Activated CD4-positive, alpha-beta T cell treated with anti-CD3 and anti-CD28 coated beads, Interleukin-2, Interleukin-6, amounts not matched to agents 100 ng/mL and 50 ng/mL, durations not matched to agents 16 hours and 8 hours (primary cell): ENCODE measurements at places on chromosomes 2 and 18.

GRCh38 chr18:23450022-23450421 lies 3.1 kb upstream of the RIOK3 start:
- no peak for DNase-seq

DNA sequence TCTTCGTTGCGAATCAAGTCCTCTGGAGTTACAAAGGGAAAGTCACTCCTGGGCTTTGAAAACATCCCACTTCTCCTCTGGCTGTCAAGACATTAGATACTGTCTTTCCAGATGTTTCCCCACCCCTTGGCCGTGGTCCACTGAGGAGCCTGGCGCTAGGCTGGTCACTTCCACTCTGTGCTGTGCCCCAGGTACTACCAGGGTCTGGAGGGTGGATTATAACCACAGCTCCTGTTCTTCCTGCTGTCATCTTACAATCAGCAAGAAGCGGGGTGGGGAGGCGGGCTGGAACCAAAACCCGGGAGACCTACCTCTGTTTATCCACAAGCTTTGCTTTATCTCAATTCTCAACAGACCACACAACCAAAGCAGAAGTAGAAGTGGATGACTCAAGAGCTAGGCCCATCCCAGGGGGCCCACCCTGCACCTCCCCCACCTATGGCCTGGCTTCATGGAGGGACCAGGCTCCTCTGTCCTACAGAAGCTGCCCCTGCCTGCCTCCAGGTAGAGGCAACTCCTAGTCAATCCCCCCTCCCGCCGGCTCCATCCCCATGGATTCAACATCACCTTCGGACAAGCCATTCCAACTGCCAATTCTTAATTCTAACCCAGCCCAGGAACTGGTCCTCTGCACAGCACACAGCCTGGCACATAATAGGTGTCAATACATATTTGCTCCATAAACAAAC lies 17.8 kb downstream of the SMAD7 start:
- no peak for DNase-seq

DNA sequence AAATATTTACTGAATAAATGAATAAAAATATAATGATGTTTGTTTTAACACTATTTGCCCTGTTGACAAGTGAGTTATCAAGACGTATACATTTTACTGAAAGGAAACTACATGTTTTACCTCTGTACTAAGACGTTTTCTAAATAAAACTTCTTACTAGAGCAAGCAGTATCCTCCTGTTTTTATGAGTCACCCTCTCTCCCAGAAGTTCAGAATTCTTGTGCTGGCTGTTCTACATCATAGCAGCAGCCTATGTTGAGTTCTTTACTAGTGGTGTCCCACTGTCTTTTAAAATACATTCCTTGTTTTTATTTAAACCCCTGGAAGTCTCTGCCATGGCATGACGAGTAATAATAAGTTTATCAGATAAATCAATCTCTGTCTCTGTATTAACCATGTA lies 297.4 kb downstream of the CALCRL start:
- DNase-seq, result no peak

DNA sequence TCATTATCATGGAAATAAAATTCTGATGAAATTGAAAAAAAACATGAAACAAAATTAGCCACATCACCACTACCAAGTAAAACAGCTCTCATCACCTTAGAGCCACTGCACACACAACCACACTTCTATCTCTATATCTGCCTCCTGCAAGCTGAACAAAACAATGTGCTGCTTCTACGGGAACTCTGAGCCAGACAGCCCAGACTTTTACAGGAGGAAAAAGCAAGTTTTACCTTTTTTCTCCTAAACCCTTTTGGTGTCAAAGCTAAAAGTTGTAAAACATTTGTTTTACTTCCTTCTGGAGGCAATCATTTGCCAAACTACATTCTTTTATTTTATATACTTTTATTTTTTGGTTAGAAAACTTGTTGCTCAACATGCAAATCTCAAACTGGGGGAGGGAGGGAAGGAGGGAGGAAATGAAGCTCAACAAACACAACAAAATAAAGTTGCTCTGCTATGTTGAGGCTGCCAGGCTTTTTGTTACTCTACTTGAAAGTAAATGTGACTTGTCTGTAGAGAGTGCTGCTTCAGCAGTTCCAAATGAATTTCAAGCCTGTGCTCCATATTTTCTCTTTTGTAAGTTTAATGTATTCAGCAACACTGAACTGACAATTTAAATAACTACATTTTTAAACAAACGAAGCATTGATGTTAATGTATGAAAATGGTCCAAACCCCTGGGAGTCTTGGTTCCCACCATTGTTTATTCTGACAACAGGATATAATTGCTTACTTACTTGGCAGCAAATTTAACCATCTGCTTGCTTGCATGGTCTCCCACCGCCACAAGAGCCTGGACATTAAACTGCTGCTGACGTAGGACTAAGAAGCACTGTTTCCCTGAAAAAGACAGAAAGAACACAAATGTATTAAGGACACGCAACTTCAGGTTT lies 24.5 kb downstream of the DARS1 start:
- no peak for DNase-seq

DNA sequence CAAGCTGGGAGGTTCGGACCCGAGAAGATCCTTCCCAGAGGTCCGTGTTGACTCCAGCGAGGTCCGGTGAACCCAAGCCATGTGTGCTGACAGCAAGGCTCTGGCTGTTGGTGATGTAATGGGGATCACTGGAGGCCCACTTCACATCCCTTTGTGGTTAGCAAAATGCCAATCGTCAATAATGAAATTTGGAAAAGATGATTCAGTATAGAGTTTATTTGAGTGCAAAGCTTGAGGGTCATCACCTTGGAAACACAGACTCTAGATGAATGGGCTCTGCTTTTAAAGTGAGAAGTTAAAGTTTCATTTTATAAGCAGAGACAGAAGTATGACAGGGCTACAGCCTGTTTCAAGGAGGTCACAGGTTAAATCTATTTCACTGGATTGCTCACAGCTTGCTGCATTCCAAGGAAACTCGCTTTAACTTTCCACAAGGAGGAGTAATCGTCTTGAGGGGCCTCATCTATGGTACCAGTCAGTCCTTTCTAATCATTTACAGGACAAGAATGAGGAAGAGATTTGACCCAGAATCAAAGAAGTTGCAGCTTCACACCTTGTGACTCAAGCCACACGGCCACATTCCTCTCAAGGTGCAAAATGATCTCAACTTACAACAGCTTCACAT lies 140.5 kb downstream of the TPO start:
- DNase-seq, result no peak

DNA sequence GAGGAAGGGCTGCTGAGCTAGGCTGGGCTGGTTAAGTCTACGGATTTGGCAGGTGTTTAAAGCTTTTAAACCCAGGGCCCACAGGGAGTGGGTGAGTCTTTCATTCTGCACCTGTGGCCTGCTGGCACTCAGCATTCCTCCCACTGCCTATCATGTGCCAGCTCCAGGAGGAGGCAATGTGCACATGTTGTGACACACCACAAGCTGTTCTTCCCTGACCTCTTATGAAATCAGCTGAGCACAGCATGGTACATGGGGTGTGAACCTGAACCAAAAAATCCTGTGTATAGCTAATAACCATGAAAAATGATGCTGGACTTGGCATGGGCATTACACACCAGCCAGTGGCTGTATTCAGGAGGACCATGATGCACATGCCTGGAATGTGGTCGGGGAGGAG lies 297.9 kb upstream of the MMADHC start:
- no peak for DNase-seq

DNA sequence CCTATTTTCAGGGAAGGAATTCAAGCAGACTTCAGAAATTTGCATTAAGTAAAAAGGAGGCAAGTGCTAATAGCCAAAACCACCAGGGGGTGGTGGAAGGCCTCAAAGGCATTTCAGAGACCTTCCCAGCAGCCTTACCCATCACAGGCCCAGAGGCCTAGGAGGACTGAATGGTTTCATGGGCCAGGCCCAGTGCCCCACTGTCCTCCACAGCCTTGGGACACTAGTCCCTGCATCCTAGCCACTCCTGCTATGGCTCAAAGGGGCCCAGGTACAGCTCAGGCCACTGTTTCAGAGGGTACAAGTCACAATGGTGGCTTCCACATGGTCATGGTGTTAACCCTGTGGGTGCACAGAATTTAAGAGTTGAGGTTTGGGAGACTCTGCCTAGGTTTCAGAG lies 58.6 kb upstream of the CHAC2 start:
- DNase-seq, result no peak

DNA sequence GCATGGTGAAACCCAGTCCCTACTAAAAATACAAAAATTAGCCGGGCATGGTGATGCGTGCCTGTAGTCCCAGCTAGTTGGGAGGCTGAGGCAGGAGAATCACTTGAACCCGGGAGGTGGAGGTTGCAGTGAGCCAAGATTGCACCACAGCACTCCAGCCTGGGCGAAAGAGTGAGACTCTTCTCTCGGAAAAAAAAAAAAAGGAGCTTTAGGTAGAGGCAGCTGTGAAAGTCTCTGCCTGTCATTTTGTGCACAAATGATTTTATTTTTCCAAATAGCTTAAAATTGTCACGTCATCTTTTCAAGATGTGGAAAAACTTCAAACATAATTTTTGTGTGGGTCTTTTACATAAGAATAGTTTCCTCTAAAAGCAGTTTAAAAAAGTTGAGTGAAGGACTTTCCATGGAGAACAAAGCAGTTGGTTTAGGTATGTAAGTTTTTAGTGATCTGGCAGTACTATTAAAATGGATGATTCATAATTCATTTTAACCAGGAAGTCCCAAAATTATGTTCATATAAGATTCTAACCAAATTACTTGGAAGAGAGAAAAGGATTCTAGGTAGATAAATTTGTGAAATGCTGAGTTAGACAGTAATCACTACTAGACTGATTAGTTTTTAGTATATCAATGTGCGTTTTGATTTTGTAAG lies 11.5 kb downstream of the CCNYL1 start:
- DNase-seq, result no peak

GRCh38 chr2:219282943-219283581 lies 3.9 kb downstream of the DNAJB2 start:
- no peak for DNase-seq

DNA sequence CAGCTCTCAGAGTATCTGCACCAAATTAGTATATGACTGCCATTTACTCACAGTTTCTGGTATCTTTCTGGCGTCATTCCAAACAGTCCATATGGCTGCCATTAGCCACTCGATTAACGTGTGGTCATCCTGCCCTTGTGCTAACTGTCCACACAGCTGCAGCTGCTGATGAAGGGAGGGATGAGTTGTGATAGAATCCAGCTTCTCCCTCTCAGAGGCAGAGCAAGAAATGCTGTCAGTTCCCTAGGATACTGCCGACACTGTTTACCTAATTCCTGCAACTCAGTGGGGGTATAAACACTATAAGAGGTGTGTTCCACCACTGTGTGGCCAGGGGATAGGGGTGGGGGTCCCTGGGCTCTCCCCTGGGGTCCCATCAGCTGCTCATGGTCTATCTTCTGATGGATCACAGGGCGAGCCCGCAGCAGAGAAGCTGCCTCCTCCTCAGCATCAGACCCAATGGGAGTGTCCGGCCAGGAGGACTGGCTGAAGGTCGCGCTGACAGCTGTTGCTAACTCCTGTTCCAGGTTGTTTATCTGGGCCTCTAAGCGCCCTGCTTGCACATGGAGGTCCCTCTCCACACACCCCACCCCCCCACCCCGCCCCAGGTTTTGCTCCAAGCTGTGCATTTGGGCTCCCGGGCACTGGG lies 17.3 kb upstream of the KLHL23 start:
- no peak for DNase-seq

DNA sequence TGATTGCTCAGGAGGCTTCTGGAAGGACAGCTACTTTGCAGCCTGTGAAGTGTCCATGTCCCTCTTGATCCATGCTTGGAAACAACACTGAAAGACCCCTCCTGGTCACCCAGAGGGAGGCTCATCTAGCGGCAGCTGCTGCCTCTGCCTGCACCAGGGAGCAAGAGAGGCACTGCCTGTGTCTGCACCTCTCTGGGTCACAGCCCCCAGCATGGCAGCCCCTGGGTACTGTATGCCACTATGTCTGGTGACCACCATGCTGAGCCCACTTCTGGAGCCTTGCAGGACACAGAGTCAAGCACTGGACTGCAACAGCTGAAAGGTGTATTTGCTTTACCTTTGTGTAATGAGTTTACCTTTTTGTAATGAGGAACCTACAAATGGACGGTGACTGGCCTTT lies 186.3 kb upstream of the MYT1L start:
- no peak for DNase-seq

GRCh38 chr18:77422974-77423867 lies 173.6 kb downstream of the GALR1 start:
- no peak for DNase-seq

DNA sequence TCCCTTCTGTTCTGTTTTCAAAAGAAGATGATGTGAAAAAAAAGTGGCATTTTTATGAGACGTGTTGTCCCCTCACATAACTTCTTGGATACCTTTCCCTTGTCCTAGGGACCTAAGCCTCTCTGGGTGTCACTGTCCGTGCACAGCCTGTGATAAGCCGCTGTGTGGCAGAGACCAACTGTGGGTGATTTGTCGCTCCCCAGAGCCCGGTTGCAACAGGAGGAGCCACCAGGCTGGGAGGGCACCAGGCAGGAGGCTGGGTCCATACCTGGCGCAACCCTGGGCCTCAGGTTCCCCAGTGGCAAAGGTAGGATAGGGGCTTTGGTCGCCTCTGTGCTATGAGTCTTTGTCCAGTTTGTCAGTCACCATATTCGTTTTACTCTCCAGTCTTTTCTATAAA lies 82.1 kb downstream of the AGAP1 start:
- no peak for DNase-seq

- DNase-seq, result no peak
Measured at GRCh38 chr18:63181706-63182309, 137.8 kb downstream of the BCL2 start.

- DNase-seq, result no peak
Measured at GRCh38 chr2:236816197-236817170, 246.9 kb downstream of the ACKR3 start.

GRCh38 chr2:3248754-3249475 lies 128.7 kb downstream of the EIPR1 start:
- no peak for DNase-seq

DNA sequence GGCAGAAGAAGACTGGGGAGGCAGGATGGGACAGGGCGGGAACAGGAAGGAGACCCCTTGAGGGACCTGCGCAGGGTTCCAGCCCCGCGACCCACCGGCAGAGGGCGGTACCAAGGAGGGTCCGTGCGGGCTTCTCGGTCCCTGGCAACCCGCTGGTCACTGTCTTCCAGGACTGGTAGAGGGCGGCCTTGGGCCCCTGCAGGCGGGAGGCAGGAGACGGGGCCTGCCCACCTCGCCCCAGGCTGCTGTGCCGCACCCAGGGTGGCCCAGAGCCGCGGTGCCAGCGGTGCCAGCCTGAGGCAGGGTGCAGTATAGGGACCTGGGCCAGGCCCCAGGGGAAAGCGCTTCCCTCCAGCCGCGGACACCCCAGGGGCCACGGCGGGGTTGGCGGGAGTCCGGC lies 34.5 kb downstream of the NEURL3 start:
- DNase-seq, result peak; percentile 58
